Stimulated activated CD8-positive, alpha-beta memory T cell treated with anti-CD3 and anti-CD28 coated beads, Interleukin-4, amount 100 ng/mL, for 4 hours (primary cell): ENCODE measurements at places on chromosomes 4 and X.

DNA sequence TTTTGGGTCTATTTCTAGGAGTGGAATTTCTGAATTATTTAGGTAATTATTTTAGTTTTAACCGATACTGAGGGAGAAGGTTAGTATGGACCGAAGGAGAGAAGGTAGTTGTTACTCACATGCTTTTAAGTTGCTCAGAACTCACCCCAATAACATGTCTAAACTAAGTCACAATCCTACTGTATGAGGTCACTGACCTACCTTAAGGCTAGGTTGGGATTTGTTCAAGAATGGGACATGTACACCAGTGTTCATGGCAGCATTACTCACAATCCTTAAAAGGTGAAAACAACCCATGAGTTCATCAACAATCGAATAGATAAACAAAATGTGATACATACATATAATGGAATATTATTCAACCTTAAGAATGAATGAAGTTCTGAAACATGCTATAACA is 90.5 kb downstream of the MSN start:
- no peak for DNase-seq

DNA sequence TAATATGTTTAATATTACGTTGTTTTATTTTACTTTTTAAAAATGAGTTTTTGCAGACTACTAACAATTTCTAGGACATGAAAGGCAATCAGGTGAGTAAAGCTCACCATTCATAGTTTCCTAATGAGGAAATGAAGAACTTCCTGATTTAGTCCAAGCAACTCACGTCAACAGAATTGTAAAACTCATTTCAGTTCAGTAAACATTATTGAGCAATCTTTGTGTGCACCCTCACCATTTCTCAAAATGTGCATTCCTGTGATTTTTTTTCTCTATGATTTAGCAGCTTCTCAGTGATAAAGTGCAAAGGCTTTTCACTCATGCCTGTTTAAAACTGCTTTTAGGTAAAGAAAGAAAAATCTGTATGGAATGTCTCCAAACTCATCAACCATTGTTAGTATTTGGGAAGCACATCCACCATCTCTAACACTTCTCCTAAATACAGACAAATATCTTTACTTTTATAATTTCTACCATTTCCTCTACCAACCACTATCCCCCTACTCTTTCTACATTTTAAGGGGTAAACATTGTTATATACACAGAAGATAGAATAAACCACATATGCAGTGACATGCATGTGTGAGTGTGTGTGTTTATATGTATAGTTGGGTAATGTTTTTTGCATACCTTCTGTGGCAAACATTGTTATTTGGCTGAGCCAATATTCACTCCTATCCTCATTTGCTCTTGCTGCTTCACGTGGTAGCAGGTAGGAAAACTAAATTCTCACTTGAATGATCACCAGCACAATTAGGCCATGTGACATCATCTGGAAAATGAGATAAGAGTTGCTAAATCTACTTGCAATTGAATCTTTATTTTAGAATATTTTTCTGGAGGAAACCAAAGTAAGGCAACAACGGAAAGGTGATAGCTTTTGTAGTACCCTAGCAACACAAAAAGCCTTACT is 54.7 kb upstream of the PRDM8 start:
- no peak for DNase-seq

DNA sequence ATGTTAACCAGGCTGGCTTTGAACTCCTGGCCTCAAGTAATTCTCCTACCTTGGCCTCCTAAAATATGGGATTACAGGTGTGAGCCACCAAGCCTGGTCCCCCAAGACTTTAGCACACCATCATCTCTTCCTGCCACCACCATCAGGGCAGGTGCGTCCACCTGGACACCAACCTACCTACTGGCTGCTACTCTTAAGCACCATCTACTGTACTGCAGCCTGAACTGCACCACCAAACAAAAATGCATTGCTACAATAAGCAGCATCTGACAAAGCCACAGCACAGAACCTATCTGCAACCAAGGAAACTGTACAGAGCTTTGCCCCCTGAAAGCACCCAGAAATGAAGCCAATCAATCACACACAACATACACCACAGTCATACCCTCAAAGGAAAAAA is 139.7 kb downstream of the EFHC2 start:
- DNase-seq: no peak

- DNase-seq: no peak
Observed at GRCh38 chr4:120685756-120686278, 236.7 kb downstream of the PRDM5 start.

DNA sequence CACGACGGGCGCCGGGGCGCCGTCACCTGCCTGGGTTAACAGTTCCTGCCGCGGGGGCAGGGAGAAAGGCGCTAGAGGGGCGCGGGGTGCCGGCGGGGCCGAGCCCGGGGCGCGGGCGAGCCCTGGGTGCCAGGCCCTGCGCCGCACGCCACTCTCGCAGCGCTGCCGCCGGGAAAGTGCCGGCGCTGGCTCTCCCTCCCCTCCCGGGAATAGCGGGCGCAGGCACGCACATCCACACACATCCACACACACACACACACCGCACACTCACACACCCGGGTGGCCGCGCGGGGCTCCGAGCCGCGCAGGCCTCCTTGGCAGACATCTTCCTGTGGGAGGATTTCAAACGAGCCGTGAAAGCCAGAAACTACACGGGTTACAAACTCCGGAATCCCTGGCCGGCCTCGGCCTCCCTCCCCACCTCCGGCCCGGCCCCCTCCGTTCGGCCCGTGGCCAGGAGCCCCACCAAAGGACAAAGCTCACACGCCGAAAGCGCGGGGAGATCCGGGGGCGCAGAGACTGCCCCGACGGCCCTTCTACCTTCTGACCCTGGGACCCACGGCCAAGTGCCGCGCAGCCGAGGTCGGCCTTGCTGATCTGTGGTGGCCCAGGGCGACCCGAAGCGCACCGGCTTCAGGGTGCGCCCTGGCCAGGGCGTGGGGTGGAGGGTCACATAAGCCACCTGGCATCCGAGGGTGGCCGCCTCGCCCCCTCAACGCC is 92.3 kb downstream of the BCOR start:
- DNase-seq: no peak
